ENCODE measurements at places on chromosomes 7 and 10. TPM values are rescaled to one million over a fixed set of nuclear protein-coding genes. Genes with fewer than 3 reads are reported as not detected.

PCLO gene
- total RNA-seq: 1.5 TPM

ZNF37A gene
- 4.9 TPM for total RNA-seq

CPA2 gene
- 0.11 TPM for total RNA-seq

ATRNL1 gene
- total RNA-seq: 0.32 TPM

NUTM2B gene
- 0.19 TPM for total RNA-seq

RBP4 gene
- 10.6 TPM for total RNA-seq

SPDYE8 gene
- total RNA-seq: not detected

ZNF853 gene
- total RNA-seq: 2.5 TPM

FAM204A gene
- total RNA-seq: 40.4 TPM

GPR26 gene
- total RNA-seq: not detected

Measured in A549 treated with AZD2906 at 1 μM for 4 hours (cell line).